ENCODE measurements at places on chromosomes 3 and 15.

DNA sequence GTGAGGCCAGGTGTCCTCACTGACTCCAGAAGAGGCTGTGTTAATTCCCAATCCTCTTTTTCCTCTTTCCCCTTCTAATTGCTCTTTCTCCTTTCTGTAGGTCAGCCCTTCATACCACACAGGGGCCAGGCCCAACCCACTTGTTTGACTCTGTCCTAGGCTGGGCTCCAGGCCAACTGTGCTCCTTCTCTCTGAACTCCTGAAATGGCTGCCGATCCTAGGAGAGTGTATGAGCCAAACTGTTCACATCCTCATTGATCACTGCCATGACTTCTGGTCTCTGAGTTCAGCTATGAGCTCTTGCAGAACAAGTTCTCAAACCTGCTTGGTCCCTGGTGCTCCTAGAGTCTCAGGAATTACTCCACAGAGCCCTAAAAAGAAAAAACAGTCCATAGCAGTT is 145.1 kb downstream of the VGLL4 start:
- peak; percentile 18 for DNase-seq

DNA sequence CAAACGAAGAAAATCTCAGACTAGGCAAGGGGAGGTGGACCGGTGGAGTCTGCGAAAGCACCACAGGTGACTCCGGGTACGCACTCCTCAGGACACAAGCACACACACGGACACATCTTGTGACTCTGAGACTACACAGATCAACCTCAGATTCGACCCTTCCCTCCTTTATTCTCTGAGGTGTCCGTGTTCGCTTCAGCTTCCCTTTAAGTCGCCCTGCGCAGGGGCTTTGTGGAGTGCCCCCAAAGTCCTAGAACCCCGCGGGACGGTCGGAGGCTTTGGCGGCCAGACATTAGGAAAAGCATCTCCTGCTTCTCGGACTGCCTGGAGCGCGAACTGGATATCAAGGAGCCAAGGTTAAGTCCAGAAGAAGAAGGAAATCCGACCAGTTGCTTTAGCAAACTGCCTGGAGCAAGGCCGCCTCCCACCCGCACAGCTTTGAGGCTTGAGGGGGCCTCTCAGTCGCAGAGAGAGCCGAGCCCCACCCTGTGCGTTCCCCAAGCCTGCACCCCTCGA is 730 bp downstream of the DGKG start:
- no peak for DNase-seq

GRCh38 chr15:69402816-69403215 is 11.3 kb upstream of the KIF23 start:
- no peak for DNase-seq

DNA sequence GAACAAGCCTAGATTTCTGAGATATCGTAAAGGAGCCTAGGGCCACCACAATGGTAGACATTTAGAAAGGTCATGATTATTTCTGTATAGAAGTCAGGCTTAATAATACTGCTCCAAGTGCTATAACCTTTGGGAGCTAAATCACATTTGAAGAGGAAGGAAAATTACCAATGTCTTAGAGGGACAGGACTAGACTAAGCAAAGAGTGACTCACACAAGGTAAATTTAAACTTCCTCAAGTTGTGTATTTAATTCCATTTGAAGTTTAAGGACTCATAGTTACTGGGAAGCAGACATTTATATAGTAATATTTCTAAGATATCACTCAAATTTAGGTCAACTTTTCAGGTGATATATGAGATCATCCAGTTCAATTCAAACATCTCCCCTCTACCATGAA is 227.6 kb upstream of the MME start:
- no peak for DNase-seq

GRCh38 chr3:18369551-18370185 is 55.5 kb downstream of the SATB1 start:
- peak; percentile 86 for DNase-seq

- DNase-seq = no peak
Measured at GRCh38 chr3:151379083-151379734, 5.3 kb downstream of the P2RY12 start.

DNA sequence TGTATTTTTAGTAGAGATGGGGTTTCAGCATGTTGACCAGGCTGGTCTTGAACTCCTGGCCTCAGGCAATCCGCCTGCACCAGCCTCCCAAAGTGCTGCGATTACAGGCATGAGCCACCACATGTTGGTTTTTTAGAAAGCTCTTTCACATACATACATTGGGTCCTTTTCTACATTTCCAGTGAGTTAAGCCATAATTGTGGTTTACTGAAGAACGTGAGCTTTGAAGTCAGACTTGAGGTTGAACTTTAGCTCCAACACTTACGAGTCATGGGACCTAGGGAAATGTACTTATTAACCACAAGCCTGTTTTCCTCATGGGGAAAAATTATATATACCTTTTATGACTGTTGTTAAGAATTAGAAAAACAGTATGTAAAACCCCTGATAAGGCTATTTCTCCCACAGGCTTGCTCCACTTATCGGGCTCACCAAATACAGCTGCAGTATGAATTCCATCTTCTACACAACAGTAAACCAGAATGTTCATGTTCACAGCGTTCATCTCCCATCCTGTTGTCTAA is 39.0 kb downstream of the GPR160 start:
- DNase-seq = no peak

GRCh38 chr3:30696896-30697295 is 90.5 kb downstream of the TGFBR2 start:
- DNase-seq = no peak

DNA sequence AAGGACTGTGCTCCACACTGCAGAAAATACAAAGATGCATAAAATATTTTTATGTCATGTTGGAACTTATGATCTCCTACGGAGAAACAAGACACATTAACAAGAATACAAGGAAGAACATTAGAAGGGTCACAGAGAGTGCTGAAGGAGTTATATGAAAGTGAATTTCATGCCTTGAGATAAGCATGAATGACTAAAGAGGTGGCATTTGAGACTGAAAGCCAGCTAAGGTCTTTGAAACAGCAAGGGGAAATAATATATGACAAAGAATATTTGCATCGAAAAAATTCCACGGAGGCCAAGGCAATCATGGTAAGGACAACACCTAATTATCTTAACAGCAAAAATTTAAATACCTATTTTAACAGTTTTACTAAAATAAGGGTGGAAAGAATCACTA is 12.5 kb downstream of the GSK3B start:
- DNase-seq = no peak

DNA sequence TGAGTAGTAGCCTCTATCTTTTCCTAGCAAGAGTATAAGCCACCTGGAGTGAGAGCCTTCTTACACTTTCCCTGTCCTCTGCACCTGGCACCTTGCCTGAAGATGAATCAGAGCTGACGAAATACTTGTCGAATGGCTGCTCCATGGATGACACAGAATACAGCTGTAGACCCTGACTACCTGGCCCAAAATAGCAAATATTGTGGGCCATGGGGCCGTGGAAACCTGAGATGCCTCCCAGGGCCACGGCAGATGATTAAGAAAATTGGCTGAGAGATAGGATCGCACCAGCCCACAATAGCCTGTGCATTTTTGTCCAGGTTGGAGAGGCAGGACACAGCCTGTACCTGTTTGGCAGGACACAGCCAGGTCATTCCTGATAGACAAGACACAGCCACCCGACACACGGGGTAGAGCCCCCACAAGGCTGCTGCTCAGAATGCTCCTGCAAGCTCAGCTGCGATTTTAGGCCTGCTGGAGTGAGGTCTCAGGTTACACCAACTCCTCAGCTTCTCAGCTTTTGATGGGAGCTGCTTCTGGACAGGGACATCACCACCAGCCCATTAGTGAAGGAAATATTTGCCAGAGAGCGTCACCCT is 22.9 kb upstream of the TPM1 start:
- no peak for DNase-seq

GRCh38 chr15:70344666-70345065 is 246.9 kb upstream of the TLE3 start:
- peak; percentile 80 for DNase-seq

- DNase-seq = no peak
Measured at GRCh38 chr15:30072630-30073029, 10.1 kb upstream of the GOLGA8J start.

DNA sequence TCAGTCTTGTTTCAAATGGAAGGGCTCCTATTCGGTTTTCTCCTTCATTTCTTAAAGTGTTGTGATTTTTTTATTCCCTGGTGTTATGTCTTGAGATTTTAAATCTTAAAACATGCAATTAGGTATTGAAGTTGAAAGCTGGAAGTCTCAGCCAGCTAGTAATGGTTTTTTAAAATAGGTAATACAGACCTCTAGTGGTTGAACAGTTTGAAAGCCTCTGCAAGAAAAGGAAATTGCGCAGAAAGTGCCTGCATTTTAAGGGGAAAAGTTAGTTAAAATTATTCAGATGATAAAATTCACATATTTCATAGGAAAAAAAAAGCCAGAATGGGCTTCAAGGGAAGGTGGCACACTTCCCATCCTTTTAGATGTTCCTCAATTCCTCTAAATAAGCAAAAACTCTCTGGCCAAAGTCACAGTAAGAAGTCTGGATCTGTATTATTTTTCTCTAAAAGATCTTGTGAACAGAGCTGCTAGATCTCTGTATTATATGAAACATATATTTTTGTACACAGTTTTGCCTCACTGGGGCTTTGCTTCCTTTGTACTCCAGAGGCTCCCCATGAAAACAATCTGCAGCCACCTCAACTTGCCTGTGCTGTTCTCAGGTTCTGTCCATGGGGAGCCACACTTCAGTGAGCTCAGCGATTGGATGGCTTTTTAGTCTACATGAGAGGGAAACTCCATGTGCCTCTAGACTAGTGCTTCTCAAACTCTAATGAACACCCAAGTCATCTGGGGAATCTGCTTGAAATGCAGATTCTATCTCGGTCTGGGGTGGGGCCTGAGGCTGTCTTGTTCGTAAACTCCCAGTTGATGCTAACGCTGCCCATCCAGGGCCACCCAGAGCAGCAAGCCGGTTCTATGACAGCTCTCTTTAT is 21.5 kb downstream of the AGTR1 start:
- DNase-seq = no peak

DNA sequence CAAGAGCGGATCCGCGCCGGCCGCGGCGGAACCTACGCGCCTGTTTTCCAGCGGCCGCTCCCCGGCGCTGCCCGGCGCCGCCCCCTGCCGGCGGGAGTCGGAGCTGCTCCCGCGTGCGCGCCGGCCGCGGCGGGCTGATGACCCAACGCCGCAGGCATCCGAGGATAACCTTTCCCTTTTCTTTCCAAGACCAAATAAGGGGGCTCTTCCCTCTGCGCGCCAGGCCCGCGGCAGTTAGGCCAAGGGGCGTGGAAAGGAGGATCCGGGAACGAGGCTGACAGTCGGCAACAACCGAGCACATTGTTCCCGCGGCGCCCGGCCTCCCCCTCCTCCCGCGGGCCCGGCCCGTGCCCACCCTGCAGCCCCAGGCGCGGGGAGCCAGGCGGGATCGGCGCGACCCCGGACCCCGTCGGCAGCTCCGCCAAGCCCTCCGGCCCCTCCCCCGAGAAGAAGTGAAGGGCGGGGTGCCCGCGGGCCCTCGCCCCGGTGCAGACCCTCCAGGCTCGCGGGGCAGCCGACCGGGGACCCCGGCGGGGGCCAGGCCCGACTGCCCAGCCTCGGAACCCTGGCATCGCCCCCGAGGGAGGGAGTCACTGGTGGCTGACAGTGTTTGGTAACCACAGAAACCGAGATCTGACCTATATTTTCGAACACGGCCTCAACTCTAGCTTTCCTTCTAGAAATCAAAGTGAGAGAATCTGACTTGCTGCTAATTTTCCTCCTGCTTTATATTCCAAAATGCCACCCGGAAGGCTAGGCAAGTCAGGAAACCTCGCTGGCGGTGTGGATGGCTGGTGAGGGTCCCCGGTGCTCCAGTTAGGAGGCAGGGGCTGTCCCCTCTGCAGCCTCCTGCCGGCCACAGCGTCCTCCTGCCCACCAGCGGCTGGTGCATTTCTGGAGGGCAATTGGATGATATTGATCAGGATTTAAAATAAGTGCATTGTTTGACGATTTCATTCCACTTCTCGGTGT is 45.6 kb upstream of the SYNM start:
- peak; percentile 23 for DNase-seq

- peak; percentile 23 for DNase-seq
Measured at GRCh38 chr15:38707802-38708671, 143.4 kb upstream of the RASGRP1 start.

GRCh38 chr3:2246873-2247648 is 148.4 kb downstream of the CNTN4 start:
- DNase-seq = no peak

- DNase-seq = no peak
Measured at GRCh38 chr3:9111417-9111816, 138.0 kb downstream of the SRGAP3 start.

- no peak for DNase-seq
Measured at GRCh38 chr15:31212326-31213080, 111.0 kb upstream of the TRPM1 start.

DNA sequence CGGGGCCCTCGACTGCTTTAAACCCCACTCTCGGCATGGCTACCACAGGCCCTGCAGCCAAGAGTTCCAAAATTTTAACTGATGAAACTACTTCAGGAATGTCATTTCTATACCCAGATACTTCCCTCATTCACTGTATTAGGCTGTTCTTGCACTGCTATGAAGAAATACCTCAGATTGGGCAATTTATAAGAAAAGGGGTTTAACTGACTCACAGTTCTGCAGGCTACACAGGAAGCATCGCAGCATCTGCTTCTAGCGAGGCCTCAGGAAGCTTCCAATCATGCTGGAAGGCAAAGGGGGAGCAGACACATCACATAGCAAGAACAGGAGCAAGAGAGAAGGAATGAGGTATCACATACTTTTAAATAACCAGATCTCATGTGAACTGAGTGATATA is 21.6 kb upstream of the ALCAM start:
- DNase-seq = no peak

DNA sequence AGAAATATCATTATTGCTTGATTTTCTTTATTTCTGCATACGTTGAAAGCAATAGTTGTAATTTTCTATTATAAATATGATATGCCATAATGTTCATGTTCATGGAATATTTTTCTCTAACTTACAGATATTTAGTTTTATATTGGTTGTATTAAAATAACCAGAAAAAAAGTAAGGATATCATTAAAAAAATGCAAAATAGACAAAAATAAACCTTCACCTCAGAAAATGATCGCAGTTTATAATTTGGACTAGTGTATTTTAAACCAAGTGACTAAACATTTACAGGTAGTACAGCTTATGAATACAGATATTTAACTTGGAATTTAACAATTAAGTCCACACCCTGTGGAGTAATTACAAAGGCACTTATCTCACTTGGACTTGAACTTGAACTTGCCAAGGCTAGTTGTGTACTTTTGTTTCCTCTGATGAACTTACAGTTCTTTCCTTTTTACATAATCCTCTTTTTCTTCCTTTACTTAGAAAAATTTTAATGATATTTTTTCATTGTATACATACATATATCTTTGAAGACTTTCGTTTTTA is 156.7 kb downstream of the CHL1 start:
- DNase-seq = no peak

All from NCI-H774 (cell line).